ENCODE measurements at places on chromosomes 1 and 21.

DNA sequence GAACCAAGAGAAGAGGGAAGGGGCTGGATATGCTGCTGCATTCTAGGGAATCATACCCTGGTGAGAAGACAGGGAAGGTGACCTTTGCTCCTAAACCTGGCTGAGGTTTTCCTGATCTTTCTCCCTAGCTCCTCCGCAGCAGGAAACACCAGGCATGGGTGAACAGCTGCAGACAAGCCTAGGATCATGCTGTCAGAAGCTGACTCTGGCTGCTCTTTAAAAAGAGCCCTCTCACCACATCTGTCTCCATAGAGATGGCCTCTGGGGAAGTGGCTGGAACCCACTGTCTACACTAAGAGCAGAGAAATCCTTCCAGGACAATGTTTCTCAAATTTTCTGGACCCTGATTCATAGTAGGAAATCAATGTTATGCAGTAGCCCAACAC is 57.6 kb downstream of the CD34 start:
- no peak for DNase-seq

- no peak for DNase-seq
Measured at GRCh38 chr21:36994501-36995158, 11.9 kb upstream of the RIPPLY3 start.

GRCh38 chr1:223709598-223709997 is 2.7 kb upstream of the CAPN2 start:
- DNase-seq: no peak

GRCh38 chr1:237702161-237702560 is 188.6 kb downstream of the ZP4 start:
- DNase-seq: no peak

DNA sequence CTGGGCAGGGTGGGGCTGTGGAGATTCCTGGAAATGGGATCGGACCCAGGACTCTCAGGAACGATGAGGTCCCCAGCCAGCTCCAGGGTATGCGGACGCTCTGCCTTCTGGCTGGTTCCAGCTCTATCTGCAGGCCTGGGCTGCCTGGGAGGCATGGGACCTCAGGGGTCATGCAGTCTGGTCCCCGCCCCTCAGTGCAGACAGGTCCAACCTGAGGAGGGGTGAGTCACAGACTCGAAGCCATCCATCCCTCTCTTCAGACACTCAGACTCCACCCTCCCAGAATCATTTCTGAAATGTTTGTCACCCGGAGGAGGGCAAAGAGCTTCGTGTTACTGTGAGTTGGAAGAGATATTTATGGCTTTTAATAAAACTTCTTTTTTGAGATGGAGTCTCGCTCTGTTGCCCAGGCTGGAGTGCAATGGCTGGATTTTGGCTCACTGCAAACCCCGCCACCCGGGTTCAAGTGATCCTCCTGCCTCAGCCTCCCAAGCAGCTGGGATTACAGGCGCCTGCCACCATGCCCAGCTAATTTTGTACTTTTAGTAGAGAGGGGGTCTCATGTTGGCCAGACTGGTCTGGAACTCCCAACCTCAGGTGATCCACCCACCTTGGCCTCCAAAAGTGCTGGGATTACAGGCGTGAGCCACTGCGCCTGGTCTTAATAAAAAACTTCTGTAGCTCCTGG is 5.9 kb upstream of the MYOM3 start:
- peak; percentile 45 for DNase-seq

GRCh38 chr1:152000964-152001630 is 7.4 kb upstream of the S100A10 start:
- DNase-seq: no peak

- no peak for DNase-seq
Measured at GRCh38 chr1:201624741-201625225, 85.9 kb downstream of the NAV1 start.

DNA sequence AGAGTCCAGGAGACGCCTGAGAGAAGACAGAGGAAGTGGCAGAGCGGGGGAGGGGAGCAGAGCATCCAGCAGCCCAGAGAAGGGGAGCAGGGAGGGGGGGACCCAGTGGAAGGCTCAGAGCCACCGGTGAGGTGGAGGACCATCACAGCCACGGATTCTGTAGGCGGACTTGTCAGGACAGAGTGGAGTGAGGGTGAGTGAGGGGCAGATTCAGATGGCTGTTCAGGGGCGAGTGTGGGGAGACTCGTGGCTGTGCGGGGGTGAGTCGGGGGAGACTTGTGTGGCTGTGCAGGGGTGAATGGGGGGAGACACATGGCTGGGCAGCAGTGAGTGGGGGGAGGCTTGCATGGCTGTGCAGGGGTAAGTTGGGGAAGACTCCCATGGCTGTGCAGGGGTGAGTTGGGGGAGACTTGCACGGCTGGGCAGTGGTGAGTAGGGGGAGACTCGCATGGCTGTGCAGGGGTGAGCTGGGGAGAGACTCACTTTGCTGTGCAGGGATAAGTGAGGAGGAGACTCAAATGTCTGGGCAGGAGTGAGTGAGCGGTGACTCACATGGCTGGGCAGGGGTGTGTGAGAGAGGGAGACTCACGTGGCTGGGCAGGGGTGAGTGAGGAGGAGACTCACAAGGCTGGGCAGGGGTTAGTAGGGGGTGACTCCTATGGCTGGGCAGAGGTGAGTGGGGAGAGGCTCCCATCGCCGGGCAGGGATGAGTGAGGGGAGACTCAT is 56.8 kb upstream of the ABCG1 start:
- no peak for DNase-seq

DNA sequence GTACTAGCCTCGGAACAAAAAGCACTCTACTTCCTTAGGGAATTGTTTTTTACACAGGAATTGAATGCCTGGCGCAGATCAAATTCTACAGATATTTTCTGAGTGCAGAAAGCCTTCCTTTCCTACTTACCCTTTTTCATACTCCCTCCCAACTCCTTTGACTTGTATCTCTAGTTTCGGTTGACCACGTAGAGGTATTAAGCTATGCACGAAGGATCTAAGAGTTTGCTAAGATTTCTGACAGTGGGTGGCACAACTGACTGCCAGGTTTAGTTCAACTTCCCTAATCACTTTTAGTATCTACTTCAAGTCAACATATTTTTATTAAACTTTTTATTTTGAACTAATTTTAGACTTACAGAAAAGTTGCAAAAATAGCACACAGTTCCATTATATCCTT is 5.0 kb downstream of the TOR1AIP2 start:
- no peak for DNase-seq

GRCh38 chr1:6560267-6560666 is 5.2 kb downstream of the TAS1R1 start:
- DNase-seq: no peak

GRCh38 chr1:191804311-191804710 is 354.0 kb upstream of the RGS18 start:
- DNase-seq: no peak

DNA sequence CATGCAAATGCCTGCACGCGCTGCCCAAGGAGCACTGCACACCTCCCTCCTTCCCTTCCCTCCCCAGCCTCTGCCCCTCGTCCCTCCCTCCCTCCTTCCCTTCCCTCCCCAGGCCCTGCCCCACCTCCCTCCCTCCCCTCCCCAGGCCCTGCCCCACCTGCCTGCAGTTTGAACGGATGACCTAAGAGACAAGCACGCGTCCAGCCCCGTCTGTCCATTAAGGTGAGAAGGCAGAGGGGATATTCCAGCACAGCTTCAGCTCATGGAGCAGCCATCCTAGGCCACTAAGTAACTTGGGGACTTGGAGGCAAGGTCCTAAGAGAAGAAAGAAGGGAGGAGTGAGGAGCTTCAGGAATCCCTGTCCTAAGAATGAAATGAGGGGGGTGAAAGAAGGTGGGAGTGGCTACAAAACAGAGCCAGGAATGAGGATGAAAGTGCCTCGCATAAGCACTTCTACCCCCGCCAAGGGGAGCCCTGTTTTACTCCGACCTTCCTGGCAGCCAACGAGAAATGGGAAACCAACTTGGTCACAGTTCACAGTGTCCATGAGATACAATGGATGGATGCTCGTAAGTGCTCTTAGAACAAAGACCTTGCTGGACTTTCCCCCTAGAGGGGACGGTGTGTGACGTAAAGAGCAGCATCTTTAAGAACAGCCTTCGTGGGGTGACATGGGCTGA is 21.3 kb upstream of the EFHD2 start:
- no peak for DNase-seq

DNA sequence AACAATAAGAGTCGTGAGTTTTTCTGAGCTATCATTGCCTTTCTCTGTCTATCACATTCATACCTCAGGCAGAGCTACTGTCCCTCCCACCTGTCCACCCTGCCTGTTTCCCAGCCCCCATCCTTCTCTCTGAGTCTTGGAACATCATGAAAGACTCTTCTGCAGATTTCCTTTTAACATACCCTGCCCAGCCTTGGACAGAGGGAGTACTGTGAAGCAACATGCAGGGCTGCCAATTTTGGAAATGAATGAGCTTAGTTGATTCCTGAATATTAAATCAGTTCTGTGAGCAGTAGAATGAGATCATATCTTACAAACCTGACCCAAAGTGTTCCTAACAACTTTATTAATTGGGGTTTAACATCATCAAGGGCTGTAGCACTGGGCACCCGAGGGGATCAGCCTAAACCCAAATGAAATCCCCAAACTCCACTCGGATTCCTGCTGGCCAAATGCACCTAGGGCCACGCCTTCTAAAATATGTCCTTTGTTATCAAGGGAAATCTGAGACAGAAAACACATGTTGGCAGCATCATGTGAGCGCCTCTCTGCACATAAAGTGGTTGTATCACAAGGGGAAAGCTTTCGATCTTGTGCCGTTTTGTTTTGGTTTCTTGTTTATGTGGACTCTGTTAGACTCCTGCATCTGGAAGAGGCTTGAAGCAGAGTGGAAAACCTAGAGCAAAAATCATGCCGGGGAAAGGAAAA is 357.6 kb downstream of the KIF26B start:
- no peak for DNase-seq
